Mesothelial cell of epicardium (in vitro differentiated cells): ENCODE measurements at places on chromosomes 4 and X. TPM values are rescaled to one million over a fixed set of nuclear protein-coding genes. Genes with fewer than 3 reads are reported as not detected.

- no peak for DNase-seq
These were observed 17.1 kb downstream of the NAT8L start for GRCh38 chr4:2075987-2076907.

GRCh38 chrX:24347881-24348280, 12.6 kb upstream of the SUPT20HL1 start:
- no peak for DNase-seq

DNA sequence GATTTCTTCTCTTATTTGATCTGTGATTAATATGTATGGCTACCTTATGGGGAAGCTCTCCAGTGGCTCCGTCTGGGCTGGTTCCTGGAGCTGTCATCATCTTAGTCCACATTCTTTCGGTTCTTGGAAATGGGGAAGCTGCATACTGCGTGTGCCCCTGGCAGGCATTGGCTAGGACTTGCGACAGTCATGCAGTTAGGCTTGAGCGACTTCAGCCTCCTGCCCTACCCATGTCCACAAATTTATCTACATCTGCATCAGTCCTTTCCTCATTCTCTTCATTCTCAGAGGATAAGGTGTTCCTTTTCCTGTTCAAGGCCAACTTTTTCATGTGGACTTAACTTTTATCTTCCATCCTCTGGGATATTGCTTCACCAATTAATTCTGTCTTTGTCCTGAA, 214.2 kb downstream of the RELL1 start:
- DNase-seq = no peak

DNA sequence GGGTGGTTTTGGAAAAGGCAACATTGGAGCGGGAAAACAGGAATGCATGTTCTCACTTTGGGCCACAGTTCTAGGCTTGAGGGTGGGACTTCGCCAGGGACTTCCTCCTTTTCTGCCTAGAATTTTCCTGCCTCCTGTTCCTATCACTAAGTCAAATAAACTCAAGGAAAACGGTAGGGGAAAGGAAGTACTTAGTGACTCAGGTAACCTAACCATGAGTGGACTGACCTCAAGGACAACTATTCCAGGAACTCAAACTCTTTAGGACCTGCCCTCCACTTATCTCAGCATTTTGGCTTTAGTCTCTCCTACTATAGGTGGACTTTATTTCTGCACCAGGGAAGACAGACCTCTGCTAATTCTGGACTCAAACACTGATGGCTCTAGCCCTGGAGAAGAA, 281.7 kb downstream of the ZNF674 start:
- no peak for DNase-seq

GRCh38 chrX:40152741-40153344, 55.1 kb upstream of the BCOR start:
- DNase-seq = no peak

- DNase-seq = no peak
These were observed 5.2 kb upstream of the PDE6B start for GRCh38 chr4:620201-620600.

DNA sequence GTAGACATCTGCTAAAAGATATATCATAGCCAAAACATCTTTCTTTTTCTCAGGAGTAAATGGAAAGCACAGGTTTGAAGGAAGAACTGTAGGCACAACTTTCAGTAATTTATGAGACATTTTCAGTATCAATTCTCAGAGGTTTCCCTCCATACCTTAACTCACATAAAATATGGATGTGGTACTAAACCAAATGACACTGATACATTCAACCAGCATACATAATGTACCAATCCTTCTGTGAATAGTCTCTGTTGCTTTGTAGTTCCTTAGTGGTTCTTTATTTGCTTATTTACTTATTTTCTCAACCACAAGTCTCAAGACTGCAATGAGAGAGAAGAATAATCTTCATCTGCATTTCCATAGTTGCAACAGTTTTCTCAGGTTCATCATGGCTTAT, 96.1 kb downstream of the ARHGAP24 start:
- DNase-seq = no peak

DNA sequence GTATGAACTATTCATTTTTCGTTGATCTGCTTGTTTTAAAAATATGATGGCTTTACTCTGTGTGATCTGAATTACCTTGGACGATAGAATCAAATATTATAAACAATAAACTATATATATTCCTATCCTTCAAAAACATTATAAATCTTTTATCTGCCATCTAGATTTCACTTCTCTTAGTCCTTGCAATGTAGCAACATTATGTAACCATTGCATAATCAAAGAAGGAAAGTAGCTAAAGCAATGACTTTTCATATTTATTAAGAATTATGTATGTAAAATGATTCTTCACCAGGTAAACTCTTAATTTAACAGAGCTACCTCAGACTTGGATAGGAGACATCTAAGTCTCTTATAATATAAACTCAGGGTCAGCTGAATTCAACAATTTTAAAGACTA, 210.5 kb downstream of the ADAMTS3 start:
- no peak for DNase-seq

The TEX13D gene
- total RNA-seq = not detected in 3 replicates

The CFAP299 gene
- 0.22 TPM in 1 of 3 replicates, not detected in the others for total RNA-seq

The GLUD2 gene
- total RNA-seq = 1.4 to 1.5 TPM (median 1.5 TPM) in 3 replicates
